ENCODE measurements at places on chromosomes 3 and 15.

DNA sequence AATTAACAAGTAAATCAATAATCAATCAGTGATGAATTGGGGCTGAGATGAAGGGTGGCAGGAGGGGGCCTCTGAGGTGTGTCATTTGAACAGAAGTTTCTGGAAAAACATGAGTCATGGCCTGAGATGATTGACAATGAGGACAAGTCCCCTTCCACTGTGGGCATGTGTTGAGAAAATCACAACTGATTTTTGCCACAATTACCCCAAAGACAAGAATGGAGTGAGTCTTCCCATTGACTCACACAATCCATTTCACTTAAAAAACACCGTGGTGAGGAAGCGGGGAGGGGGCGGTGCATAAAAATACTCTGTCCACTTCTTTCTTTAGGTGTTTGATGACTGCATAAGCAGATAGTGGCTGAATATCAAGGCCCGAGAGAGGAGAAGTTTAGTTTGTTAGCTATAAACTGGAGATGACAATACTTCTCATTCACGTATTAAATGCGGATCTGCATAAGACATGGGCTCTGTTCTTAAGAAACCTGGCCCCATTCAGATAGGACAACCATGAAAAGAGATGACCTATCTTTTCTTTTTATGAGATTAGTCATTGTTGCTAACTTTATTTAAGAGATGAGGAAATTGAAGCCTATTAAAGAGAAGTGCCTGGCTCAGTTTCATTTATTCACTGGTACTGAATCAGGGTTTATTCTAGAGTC lies 34.7 kb downstream of the SHC4 start:
- no peak for DNase-seq

DNA sequence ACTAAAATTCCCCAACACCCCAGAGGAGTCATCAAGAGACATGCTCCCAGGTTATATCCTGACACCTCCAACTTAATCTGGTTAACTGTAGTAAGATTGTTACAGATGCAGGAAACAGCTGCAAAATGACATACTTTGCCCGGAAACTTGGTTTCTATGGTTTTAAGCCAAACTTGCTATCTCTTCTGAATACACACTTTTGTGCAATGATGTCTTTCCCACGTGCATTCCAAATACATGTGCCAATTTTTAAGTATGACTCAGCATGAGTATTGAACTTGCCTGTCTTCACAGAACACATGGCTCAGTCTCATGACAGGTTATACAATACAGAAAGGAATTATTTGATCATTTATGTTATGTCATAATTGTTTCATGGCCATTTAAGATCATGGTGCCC lies 207.0 kb upstream of the DCBLD2 start:
- DNase-seq = no peak

DNA sequence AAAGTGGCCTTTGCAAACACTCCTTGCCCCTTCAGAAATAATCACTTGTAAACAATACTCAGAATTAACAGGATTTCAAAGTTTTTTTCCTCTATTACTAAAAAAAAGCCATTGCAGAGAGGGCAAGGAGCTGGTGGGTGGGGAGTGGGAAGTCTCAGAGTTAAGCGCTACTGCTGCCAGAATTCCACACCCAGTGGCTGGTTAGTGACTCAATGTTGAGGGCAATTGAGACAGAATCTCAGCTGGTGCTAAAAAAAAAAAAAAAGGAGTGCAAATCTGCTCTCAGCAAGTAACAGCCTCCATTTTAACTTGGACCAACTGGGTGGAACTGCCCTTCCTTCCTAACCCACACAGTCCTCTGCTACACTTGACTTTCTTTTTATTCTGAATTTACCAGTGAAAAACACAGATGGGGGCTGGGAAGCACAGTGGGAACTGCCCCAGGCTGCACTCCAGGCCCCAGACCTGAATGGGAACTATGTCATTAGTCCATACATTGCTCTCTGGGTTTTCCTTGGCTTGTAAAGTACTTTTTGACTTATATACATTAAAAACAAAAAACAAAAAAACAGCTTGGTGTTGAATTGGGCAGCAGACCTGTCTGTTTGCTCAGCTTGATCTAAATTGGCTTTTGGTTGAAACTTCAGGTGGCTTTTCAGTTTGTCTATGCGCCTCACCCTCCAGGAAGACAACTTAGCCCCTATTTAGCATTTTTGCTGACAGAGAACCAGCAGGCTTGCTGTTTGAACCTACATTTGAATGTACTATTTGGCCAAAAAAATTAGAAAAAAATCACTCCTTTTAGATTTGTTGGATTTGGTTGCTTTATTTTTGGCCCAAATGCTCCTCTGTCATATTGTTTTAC lies 357.8 kb upstream of the TBL1XR1 start:
- no peak for DNase-seq

GRCh38 chr15:30954674-30955073 lies 36.8 kb downstream of the MTMR10 start:
- no peak for DNase-seq

DNA sequence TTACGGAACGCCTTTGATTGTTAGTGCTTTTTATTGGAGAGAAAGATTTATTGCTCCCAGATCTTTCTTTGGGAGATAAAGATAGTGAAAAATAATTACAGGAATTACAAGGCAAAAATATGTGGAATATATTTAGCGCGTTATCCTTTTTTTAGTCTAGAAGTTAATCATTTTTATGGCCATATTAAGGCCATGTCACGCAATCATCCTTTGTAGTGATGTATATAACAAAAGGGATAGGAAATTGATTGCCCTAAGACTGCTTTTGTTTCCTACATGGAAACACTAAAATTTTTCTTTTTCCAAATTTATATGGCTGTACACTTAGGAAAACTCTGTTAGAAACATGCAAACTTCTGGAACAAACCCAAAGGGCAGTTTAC lies 1.5 kb downstream of the TRPC1 start:
- DNase-seq = no peak

GRCh38 chr3:13307041-13307440 lies 113.1 kb downstream of the NUP210 start:
- no peak for DNase-seq

DNA sequence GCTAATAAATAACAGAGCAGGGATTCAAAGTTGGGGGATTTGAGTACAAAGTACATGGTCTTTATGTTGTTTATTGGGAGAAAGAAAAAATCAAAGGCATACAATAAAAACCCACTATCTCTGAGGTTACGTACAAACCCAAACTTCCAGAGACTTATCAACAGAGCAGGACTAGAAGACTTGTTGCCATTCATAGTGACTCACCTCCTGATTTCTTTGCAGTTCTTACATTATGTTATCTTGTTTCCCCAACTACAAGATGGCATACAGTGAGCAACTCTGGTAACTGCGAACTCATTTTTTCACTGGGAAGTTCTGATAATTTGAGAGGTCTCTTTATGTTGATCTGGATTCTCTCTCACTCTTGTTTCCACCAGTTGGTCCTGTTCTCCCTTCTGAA lies 80.6 kb upstream of the ETV5 start:
- no peak for DNase-seq

GRCh38 chr15:79190093-79190492 lies 92.4 kb upstream of the ANKRD34C start:
- DNase-seq = no peak

DNA sequence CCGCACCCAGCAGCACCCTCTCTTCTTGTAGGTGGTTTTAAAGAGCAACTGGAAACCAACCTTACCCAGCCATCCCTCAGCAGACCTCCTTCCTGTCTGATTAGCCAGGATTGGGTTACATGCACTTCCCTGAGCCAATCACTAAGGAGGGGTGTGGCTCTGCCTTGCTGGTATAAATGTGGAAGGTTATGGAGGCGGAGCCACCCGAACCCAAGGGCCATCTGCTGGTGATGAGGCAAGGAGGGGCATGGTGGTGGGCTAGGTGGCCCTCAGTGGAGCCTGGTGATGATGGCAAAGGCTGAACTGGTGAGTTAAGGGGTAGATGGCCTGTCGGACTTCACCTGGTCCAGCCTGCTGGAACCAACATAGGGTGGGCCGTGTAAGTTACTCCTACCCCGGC lies 39.8 kb downstream of the CCDC33 start:
- no peak for DNase-seq

DNA sequence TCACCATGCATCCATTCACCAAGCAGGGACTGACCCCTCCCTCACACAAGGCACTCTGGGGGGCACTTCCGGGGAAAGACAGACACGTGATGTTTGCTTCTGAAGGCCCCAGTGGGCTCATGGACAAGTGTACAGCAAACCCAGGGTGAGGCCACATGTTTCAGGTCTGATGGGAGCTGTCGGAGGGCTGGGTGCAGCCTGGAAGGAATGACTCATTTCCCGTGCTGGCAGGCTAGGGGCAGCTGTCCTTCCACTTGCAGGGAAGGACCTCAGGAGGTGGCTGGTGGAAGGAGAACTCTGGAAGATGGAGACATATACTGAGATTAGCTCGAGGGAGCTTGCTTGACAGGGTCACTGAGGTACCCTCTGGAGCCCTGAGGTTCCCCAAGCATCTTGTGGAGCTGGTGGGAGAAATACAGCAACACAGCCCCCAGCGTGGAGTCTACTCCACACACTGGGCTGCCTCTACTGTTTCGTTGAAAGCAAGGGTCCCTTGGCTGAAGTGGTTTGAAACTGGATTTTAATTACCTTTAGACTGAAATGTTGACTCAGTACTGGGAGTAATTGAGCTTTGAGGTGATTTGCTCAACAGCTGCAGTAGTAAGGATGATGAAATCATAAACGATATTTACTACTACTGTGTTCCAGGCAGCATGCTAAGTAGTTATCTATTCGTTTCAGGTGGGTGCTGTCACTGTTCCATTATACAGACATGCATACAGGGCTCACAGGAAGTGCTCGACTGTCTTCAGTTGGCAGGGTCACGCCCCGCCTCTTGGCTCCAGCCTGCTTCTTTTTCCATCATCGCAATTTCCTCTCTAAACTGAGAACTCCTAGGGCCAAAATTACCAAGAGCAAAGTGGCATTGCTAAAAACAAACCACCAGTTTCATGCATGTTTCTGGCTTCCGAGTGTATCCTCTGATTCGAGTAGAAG lies 230.4 kb downstream of the ADAMTS17 start:
- no peak for DNase-seq

DNA sequence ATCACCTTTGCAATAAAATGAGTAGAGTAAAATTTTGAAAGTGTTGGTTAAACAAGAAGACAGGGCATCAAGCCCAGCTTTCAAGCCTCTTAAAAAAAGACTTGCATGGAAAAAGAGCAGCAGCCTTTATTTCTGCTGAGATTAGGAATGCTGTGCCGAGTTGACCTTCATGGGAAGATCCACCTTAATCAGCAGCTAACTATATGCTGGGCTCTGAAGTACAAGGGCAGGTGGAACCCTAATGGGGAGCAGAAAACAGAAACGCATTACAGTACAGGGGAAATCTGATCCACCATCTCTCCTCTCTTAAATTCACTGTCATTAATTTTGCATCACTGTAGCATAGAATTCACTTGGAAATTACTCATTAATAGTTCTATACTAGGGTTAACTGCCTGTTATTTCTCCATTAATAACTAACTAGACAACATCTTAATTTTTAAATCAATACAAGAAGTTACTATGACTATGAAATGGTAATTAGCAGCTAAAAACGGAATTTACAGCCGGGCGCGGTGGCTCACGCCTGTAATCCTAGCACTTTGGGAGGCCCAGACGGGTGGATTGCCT lies 133.6 kb downstream of the GHSR start:
- no peak for DNase-seq

GRCh38 chr3:188236271-188236670 lies 82.3 kb downstream of the LPP start:
- DNase-seq = no peak

DNA sequence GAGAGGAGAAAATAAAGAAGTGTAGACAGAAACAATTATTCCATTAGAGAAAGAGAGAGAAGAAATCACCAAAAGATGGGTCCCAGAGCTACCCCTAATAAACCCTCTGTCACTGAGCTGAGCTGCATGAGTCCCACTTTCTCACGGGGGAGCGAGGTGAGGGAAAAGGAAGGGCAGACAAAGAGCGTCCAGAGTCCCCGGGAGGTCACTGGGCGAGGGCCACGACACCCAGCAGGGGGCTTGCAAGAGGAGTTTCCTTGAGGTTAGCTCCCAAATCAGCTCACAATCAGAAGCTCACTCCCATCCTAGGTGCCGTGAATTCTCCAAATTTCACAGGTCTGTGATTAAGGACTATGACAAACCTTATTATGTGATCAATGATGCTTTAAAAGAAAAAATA lies 62.3 kb downstream of the XXYLT1 start:
- no peak for DNase-seq

DNA sequence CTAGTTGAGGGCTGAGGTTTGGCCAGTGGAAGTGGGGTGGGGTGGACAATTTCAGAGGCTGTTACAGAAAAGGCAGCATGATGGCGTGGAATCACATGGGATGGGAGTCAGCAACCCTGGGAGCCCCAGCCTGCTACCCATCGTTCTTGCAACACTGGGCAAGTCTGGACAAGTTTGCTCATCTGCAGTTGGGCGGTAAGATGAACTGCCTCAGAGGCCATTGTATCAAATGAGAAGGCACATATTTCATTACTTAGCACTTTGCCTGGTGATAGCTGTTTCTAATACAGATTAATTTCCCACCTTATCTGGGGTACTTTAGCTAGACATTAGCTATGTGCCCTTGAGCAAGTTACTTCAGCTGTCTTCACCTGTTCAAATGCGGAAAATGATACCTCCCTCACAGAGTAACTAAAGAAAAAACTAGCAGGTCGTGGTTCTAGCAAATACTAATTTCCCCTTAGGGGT lies 248.9 kb downstream of the THSD4 start:
- DNase-seq = no peak

GRCh38 chr15:78708713-78709260 lies 67.8 kb upstream of the CHRNB4 start:
- no peak for DNase-seq

- no peak for DNase-seq
Measured at GRCh38 chr15:85027033-85027380, 45.4 kb downstream of the PDE8A start.

DNA sequence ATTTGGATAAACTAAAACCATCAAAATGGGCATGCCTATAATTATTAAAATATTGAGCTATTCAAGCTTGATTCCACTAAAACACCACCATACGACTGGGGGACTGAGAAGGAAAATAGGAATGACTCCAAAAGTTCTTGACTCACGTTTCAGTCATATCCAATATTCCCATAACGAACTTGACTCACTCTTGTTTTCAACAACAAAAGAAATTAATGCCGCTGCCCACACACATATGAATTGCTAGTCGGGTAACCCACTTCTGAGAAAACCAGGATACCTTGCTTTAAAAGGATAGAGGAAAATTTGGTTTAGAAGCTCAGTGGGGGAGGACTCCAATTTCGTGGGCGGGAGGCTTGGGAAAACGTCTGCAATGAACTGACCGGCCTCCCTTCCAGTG lies 5.2 kb downstream of the HTR3C start:
- DNase-seq = no peak

GRCh38 chr15:85865070-85865684 lies 70.5 kb upstream of the KLHL25 start:
- DNase-seq = no peak

- DNase-seq = no peak
Measured at GRCh38 chr3:56421205-56421604, 47.1 kb downstream of the ERC2 start.
